ENCODE measurements at places on chromosomes 3 and 15.

- DNase-seq, result no peak
Measured at GRCh38 chr3:33201195-33201594, 17.4 kb downstream of the SUSD5 start.

DNA sequence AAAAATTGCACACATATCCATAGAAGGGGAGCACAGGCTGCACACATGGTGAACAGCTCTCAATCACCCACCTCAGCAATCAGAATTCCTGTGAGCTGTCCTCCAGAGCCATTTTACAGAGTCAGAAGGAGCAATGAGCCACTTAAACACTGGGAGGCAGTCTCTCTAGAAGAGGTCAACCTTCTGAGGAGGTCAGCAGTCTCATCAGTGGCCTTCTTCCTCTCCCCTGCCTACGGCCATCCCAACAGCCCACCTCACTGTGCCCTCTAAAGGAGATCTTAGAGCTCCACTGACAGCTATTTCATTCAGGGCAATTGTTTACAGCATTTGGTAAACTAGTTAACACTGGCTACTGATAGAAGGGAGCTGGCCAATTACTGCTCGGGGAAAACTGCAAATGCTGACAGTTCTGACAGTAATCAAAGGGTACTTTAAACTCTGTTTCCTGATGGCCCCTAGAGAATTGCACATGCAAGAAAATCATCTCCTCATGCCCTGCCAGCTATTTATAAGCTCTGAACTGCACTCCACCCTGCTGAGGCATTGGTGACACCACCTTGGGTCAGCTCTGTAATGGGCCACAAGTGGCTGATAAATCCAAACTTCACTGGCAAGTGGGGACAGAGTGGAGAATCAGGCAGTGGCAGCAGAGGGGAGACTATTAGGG is 42.1 kb upstream of the TSPAN3 start:
- no peak for DNase-seq

GRCh38 chr3:34150992-34151391 is 352.6 kb downstream of the PDCD6IP start:
- DNase-seq, result no peak

GRCh38 chr3:97871186-97871585 is 49.4 kb downstream of the CRYBG3 start:
- no peak for DNase-seq

DNA sequence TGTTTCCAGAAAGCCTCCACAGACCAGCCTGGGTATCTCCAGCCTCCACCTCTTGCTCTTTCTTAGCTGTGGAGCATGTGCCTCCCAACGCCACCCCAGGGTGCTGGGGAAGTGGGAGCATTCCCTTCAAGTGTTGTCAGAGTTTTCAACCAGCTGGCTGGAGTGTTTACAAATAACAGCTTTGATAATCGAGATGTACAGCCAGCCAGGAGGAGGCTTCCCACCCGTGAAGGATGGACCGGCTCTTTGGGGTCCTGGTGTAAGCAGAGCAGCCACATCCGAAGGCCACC is 8.5 kb upstream of the OXTR start:
- DNase-seq, result no peak

GRCh38 chr3:144106970-144107369 is 135.3 kb downstream of the DIPK2A start:
- no peak for DNase-seq

DNA sequence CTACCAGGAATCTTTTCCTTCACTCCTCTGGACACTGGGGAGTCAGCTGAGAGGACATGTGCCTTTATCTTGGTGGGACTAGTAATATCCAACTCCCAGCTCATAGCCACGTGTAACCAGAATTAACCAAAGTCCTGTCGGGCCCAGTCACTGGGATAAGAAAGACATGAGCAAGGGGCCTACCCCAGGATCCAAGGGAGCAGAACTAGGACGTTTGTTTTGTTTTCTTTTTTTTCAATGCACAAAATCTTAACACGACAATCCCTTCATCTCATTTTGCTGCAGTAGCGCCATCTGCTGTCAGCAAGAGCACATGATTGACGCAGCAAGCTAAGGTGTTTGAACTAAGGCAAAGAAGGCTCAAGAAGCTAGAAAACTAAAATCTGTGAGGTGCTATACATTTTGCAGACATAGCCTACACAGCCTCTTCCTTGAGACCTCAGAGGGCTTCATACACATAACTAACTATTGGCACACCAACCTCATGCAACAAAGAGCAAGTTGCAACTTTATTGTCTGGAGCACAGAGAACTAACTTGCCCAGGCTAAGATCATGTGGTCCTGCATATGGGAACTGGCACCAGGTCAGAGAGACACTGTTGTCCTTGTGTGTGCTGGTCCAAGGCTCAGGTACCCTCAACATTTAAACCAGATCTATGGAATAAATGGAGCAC is 43.6 kb downstream of the RLBP1 start:
- DNase-seq, result peak; percentile 78

- DNase-seq, result no peak
Measured at GRCh38 chr15:95194746-95195145, 963.4 kb downstream of the MCTP2 start.

- DNase-seq, result no peak
Measured at GRCh38 chr15:29475096-29475495, 205.5 kb upstream of the NSMCE3 start.

- no peak for DNase-seq
Measured at GRCh38 chr3:55895897-55896566, 408.9 kb upstream of the WNT5A start.

GRCh38 chr3:8279886-8280550 is 221.6 kb upstream of the LMCD1 start:
- DNase-seq, result no peak

DNA sequence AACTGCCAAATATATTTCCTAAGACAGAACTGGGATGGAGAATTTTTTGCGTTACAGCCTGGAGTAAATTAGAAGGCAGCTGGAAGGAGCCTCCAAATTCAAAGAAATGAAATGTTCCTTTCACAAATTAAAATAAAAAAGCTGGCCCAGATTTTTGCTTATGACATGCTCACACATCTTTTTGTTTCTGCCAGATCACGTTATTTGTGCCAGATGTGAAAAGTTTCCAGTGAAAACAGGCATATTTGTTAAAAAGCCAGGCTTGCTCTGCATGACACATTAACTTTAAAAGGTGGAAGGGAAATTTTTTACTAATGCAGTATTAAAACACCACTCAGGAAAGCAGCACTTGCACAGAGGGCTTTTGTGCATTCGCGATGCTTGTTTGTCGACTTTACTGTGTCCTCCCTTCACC is 23.3 kb upstream of the ACKR4 start:
- DNase-seq, result no peak

DNA sequence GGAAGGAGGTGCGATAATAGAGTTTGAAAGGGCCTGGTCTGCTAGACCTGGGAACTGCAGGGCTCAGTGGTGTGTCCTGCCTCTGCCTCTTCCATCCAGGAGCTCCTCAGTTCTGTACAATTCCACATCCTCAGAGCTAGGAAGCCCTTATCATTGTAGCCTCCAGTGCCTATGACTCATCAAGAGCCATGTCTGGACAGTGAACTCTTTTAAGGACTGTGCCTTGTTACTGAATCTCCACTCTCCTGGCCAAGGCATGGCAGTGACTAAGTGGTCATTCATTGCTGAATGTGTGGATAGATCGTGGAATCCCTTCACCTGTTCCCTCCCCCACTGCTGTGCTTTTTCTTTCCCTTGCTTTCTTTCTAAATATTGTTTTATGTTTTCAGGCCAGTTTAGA is 2.9 kb downstream of the TIMP4 start:
- DNase-seq, result peak; percentile 32

- DNase-seq, result no peak
Measured at GRCh38 chr3:73706771-73707170, 82.0 kb upstream of the PDZRN3 start.

GRCh38 chr3:171007316-171007715 is 19.2 kb downstream of the SLC2A2 start:
- DNase-seq, result no peak

- DNase-seq, result no peak
Measured at GRCh38 chr3:123547881-123548519, 36.9 kb downstream of the HACD2 start.

- DNase-seq, result no peak
Measured at GRCh38 chr15:96947296-96948229, 617.1 kb downstream of the NR2F2 start.

GRCh38 chr15:63292771-63293170 is 15.4 kb downstream of the APH1B start:
- no peak for DNase-seq

GRCh38 chr3:94070341-94070911 is 7.6 kb downstream of the NSUN3 start:
- DNase-seq, result no peak

GRCh38 chr15:77160562-77161478 is 89.9 kb upstream of the TSPAN3 start:
- no peak for DNase-seq
